Prostate gland (tissue), 2 donors: ENCODE measurements at places on chromosomes 16 and 17.
A peak's percentile ranks its signal among the peaks of the same experiment; 100 is the strongest.

- no peak for DNase-seq
These were observed 25.6 kb downstream of the WIPI1 start for GRCh38 chr17:68431661-68432071.

DNA sequence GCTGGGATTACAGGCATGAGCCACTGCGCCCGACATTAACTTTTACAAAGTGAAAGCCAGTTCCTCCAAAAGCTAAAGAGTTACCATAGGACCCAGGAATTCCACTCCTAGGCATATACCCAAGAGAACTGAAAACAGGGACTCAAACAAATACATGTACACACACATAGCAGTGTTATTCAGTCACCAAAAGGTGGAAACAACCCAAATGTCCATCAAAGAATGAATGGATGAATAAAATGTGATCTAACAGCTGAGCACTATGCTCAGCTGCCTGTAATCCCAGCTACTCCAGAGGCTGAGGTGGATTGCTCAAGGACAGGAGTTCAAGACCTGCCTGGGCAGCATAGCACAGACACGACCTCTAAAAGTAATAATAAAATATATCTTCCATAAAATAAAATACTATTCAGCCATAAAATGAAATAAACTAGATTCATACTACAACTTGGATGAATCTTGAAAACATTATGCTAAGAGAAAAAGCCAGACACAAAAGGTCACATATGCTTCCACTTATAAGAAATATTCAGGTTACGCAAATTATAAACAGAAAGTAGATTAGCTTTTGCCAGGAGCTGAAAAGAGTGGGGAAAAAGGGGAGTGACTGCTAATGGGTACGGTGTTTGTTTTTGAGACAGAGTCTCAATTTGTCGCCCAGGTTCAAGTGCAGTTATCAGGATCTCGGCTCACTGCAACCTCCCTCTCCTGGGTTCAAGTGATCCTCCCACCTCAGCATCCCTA, 9.3 kb upstream of the USP7 start:
- no peak for DNase-seq

- DNase-seq = no peak
These were observed 6.0 kb downstream of the HIC1 start for GRCh38 chr17:2060681-2061440.

GRCh38 chr16:69240331-69240730, 53.4 kb downstream of the SNTB2 start:
- DNase-seq = no peak

DNA sequence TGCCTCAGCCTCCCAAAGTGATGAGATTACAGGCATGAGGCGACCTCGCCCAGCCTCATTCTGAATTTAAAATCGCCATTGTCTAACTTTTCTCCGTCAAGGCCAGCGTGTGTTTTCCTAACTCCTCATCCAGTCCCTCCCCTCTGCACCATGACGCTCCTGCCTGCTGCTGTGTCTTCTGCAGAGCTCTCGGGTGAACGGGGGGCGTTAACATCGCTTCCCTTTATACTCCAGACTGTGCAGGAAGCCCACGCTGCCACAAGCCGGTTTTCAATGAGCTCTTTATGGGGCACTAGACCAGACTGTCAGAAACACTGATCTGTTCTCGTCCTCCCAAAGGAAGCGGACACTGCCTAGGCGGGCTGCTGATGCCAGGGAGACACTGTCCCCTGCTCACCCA, 13.2 kb downstream of the AANAT start:
- no peak for DNase-seq

DNA sequence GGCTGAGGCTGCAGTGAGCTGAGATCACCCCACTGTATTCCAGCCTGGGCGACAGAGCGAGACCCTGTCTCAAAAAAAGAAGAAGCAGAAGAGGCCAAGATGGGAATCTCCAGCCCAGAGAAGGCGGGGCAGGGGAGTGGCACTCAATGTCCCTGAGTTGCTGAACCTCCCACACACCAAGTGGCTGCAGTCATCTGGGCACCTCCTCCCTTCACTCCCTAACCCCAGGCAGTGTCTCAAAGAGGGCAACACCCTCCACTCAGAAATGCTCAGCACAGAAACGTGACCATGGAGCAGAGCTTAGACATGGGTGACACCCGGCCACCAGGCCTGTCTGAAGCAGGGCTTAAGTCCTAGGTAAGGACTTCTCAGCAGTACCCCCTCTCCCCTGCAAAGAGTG, 36.3 kb upstream of the BCAR1 start:
- no peak for DNase-seq

- DNase-seq = no peak
These were observed 4.9 kb downstream of the FASN start for GRCh38 chr17:82092995-82093751.

- no peak for DNase-seq
These were observed 29.4 kb downstream of the RNF112 start for GRCh38 chr17:19440421-19440820.

DNA sequence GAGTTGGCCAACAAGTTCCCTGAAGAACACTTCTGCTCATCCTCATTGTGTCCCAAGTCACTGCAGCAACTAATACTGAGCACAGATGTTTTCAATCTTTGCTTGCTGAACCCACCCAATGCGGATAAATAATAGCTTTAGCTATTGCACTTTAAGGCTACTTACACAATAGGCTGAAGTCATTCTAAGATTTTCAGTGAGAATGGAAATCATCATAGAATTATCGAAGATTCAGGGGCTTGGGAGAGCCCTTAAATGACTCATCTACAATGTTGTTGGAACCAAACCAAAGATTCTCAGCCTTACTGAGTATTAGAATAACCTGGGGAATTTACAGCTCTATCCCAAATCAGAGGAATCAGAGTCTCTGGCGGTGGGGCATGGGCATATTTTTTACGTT, 51.2 kb downstream of the SYCE1L start:
- DNase-seq = no peak

DNA sequence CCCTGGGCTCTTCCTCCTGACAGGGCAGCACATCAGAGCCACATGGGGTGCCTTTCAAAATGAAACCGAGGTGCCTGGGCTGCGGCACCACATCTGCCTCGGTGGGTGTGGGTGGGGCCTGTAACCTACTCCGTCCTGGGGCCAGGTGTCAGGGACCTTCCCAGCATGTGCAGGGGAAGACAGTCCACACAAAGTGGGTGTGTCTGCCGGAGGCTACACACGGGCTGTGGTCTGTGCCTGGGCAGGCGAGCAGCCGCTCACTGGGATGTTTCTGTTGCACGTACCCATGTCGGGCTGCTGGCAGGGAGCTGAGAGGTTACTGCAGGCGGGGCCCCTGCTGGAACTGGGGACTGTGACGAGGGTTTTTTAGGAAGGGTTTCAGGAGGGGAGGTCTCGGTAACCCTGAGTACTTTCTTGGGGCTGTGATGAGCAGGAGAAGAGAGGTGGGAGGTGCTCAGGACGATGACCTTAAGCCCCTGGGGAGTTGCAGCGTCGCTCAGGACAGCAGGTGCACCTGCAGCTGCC, 351.2 kb downstream of the SEC14L1 start:
- no peak for DNase-seq

- peak; percentile 47 for DNase-seq
These were observed 3.3 kb downstream of the GRN start for GRCh38 chr17:44348234-44348987.

GRCh38 chr17:77449908-77450741, 309.4 kb downstream of the SEC14L1 start:
- peak; percentile 73 for DNase-seq

GRCh38 chr17:55549140-55549539, 37.9 kb upstream of the SMIM36 start:
- no peak for DNase-seq

GRCh38 chr17:31320791-31321190, 631 bp downstream of the EVI2A start:
- no peak for DNase-seq

DNA sequence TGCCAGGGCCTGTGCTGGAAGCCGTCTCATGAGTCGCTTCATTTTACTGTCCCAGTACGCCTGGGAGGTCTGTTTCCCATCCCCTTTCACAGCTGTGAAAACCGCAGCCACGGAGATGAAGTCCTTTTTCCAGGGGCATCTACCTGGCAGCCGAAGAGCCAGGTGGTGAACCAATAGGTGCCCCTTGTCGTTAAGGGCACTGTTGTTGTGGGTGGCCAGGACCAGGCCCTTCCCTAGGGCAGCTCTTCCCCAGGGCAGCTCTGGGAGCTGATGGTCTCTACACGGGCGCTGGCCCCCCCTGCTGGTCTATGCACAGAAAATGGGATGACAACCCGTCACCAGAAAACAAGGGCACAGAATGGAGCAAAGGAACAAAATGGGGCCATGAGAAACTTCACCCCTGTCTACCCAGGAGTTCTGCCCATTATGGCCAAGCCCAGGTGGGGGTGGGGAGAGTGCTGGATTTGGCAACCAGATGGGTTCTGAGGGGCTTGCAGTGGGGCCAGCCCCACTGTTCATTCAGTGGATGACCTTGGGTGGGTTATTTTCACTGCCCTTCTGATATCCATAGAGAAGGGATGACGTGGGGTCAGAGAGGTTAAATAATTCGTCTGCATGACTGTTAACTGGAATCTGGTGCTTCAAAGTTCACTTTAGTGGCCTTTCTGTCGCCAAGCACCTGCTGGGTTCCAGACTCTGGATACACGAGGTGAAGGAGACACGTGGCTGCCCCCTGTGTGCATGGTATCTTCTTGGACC, 11.5 kb downstream of the RMI2 start:
- no peak for DNase-seq

DNA sequence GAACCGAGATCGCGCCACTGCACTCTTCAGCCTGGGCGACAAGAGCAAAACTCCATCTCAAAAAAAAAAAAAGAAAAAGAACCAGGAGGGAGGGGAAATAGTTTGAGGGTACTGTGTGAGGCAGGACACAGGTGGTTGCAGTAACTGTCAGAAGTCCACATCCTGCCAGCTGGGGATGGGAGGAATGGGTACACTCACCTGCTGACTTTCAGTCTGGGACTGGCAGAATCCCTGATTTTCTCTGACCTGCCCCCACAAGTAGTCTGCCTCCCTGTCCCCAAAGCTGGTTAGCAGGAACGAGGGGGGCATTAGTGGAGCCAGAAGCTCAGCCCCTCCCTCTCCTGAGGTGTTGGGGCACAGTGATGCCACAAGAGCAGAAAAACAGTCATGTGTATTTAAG, 7.1 kb upstream of the ARL5C start:
- no peak for DNase-seq

GRCh38 chr17:83037874-83038165, 41.6 kb upstream of the METRNL start:
- no peak for DNase-seq

- DNase-seq = no peak
These were observed 184.4 kb downstream of the SNX29 start for GRCh38 chr16:12160815-12161550.

DNA sequence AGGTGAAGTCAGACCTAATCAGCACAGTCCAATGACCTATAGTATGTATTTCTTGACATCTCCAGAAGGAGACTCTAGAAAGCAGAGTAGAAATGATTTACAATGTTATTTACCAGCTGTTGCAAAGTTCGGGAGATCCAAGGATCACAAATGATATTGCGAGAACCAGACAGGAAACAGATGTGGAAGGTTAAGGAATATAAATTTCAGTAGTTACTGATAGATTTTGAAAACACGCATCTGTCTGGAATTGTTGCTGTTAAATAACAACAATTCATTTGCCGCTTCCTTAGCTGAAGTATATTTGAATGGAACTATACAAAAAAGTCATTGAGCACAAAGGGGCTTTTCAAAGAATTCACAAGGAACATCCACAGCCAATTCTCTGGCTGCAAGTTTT, 72.0 kb downstream of the STXBP4 start:
- no peak for DNase-seq

- DNase-seq = no peak
These were observed 3.0 kb upstream of the MXRA7 start for GRCh38 chr17:76713765-76714164.

DNA sequence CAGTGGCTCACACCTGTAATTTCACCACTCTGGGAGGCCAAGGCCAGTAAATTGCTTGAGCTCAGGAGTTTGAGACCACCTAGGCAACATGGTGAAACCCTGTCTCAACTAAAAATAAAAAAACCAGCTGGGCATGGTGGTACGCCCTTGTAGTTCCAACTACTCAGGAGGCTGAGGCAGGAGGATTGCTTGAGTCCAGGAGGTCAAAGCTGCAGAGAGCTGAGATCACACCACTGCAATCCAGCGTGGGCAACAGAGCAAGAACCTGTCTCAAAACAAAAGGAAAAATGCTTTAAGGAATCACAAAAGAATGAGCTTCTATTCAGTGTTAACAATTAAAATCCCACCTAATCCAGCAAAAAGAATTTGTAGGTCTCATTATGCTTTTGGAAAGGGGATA, 5.9 kb downstream of the PRR11 start:
- no peak for DNase-seq

DNA sequence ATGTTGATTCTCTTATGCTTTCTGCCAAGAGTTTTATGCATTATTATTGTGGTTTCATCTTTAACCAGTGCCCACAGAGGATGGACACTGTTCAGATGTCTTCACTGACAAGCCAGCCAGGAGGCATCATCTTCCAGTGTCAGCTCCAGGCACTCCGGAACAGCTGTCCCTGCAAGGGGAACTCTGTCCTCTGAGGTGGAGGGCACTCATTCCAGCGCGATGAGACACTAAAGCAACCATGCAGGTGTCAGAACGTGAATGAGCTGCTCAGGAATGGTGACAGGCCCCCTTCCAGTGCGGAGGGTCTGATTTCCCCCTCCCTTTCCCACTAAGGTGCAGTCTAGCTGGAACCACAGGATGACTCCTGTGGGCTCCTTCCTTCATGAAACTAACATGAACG, 117.5 kb downstream of the NOG start:
- DNase-seq = no peak

DNA sequence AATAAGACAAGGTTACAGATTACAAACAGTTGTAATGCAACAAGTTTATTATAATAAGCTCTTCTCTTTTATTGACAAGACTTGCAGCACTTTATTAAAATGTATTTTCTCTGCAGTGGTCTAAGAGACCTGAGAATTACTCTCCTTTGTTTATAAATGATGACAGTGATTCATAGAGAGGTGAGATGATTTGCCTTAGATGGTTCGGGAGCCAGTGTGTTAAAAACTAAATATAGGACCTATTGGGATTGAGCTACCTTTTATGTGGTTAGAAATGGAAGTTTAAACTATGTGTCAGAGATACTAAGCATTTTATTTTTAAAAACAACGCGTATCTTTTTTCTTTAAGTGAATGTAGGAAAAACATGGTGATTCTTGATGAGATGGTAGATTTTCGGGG, 2.9 kb upstream of the KRTAP3-3 start:
- DNase-seq = no peak
